ENCODE measurements at places on chromosomes 5 and 9. TPM values are rescaled to one million over a fixed set of nuclear protein-coding genes. Genes with fewer than 3 reads are reported as not detected.

DNA sequence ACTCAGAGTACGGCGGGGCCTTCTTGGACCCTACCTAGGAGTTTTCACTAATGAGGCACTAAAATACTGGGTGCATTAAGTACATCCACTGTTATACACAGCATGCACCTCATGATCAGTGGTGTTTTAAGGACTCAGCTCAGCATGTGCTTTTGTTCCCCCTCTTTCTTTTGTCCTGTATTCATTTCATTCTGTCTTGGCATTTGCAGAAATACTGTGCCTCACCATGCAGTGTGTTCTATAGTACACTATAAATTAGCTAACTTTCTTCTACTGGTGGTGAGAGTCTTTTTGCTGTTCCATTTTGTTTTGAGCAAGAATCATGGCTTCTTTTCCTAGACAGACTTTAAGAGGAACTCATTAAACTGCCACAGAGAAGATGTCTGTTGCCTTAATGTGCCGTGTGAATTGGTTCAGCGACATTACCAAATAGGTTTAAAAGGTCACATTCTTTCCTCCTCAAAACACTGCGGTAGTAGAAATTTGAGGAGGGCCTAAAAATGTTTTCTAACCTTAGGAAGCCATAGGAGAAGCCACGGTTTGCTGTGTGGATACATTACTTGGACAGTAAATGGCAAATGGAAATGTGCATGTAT is 276.6 kb downstream of the MAST4 start:
- no peak for DNase-seq

PKN3 gene
- 14.7 TPM for total RNA-seq

PDE8B gene
- total RNA-seq: 4.5 TPM

- DNase-seq: no peak
These were observed 75.3 kb upstream of the BARHL1 start for GRCh38 chr9:132506977-132507669.

- DNase-seq: no peak
These were observed 123.9 kb downstream of the COL23A1 start for GRCh38 chr5:178466342-178466741.

PALM2AKAP2 gene
- 10.6 TPM for total RNA-seq

- DNase-seq: no peak
These were observed 5.9 kb downstream of the RGMB start for GRCh38 chr5:98779264-98779877.

PHF24 gene
- total RNA-seq: 0.98 TPM

GRCh38 chr5:32455311-32455710 is 10.8 kb upstream of the ZFR start:
- DNase-seq: no peak

GRCh38 chr5:1672396-1672795 is 127.2 kb downstream of the MRPL36 start:
- no peak for DNase-seq

DNA sequence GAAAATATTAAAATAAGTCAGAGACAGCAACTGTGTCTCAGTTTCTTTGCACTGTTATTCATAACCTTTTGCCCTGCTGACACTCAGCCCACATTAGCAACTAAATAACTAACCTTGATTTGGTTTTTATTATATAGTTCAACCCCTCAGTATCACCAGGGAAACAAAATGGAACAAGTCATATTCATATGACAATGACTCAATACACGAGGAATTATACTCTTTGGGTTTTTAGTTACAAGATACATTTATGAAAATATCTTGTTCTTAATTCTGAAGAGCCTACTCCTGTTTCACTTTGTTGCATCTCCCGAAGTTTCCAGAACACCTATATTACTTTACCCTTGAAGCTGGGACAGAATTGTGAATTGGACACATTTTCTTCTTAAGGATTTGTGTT is 845.4 kb downstream of the EFNA5 start:
- no peak for DNase-seq

- peak; percentile 17 for DNase-seq
These were observed 738 bp downstream of the FSTL4 start for GRCh38 chr5:133611357-133612248.

GRCh38 chr5:34767180-34767579 is 71.8 kb upstream of the TTC23L start:
- no peak for DNase-seq

ASS1 gene
- total RNA-seq: 124 TPM

- no peak for DNase-seq
These were observed 307.8 kb downstream of the NR2F1-AS1 start for GRCh38 chr5:93273176-93273575.

- no peak for DNase-seq
These were observed 133.7 kb downstream of the WNK2 start for GRCh38 chr9:93317495-93318094.

TEX48 gene
- total RNA-seq: not detected

GRCh38 chr5:168092209-168093185 is 198.9 kb upstream of the WWC1 start:
- DNase-seq: no peak
